OCI-LY7 (cell line): ENCODE measurements at places on chromosomes 6 and 20. TPM values are rescaled to one million over a fixed set of nuclear protein-coding genes. Genes with fewer than 3 reads are reported as not detected.

Gene LGSN
- 0.26 and 0.76 TPM in 2 replicates for total RNA-seq

Gene THBS2
- total RNA-seq = not detected in 2 replicates

Gene BPIFA1
- total RNA-seq = not detected in 2 replicates

DNA sequence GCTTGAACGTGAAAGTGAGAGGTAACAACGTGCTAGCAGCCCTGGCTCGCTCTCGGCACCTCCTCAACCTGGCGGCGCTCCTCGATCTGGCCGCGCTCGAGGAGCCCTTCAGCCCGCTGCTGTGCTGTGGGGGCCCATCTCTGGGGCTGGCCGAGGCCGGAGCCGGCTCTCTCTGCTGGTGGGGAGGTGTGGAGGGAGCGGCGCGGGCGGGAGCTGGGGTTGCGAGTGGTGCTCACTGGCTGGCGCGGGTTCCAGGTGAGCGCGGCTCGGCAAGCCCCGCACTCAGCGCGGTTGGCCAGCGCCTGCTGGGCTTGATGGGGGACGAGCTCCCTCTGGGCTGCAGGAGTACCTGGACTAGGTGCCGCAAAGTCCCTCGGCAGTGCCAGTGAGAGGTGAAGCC is 52.5 kb upstream of the RPS6KA2 start:
- DNase-seq = no peak

GRCh38 chr20:30285677-30286076 is 971.8 kb upstream of the DEFB115 start:
- DNase-seq = no peak

Gene IMPG1
- not detected in 2 replicates for total RNA-seq

GRCh38 chr6:131258816-131259476 is 123.7 kb downstream of the AKAP7 start:
- DNase-seq = no peak

DNA sequence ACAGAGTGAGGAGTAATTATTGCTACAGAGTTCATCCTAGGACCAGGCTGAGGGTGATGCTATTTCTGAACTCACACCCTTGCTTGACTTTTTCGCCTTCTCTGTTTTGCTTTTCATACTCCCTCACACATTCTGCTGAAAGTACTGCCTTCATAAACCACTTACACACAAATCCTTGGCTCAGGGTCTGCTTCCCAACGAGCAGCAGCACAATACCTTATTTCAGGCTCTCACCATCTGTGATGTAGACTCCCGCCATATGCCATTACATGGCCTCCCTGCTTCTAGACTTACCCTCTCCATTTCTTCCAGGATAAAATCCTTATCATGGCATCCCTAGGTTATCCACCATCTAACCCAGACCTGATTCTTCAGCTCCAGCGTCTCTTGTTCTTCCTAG is 321.3 kb upstream of the SPTLC3 start:
- no peak for DNase-seq

GRCh38 chr6:24825130-24825630 is 26.5 kb upstream of the ARMH2 start:
- DNase-seq = no peak

- no peak for DNase-seq
These were observed 124.0 kb downstream of the FIG4 start for GRCh38 chr6:109815054-109815453.

GRCh38 chr6:33289784-33290315 is 449 bp downstream of the PFDN6 start:
- DNase-seq = peak; percentile 21

Gene CST5
- total RNA-seq = not detected in 2 replicates

DNA sequence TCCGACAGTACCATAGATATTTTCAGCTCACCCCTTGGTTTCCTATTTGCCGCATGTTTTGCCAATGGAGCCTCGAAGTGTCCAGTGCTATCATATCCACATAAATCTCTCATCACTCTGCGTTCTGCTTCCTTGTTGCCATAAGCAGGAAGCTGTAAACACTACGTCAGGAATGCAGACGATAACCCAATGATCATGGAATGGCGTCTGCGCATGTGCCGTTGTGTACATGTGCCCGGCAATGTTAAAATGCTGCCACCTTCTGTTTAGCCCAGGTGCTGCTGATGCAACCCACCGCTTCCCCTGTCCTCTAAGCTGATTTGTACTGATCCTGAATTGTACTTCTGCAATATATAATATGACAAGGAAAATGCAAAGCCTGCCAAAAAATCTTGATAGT is 607.5 kb downstream of the HDGFL1 start:
- DNase-seq = no peak

- no peak for DNase-seq
These were observed 243.1 kb downstream of the MYLK4 start for GRCh38 chr6:2507521-2508037.

GRCh38 chr6:140845701-140846100 is 1287.0 kb upstream of the GJE1 start:
- DNase-seq = no peak

Gene GSTA3
- total RNA-seq = not detected in 2 replicates

DNA sequence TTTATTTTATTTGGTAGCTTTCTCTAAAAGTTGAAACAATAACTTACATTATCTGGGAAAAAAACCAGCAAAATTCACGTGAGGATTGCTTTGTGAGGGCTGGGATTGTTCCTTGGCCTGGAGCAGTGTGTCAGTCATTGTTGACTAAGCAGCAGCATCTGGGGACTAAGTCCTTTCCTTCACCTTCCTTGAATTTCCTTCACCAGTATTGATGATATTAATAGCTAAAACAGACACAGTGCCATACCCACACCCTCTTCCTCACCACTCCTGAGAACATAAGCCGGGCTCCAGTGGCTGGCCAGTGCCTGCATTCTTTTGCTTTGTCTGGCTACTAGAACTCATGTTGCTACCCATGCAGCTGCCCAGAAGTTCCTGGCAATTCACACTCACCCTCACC is 23.7 kb downstream of the PLCB1 start:
- no peak for DNase-seq

DNA sequence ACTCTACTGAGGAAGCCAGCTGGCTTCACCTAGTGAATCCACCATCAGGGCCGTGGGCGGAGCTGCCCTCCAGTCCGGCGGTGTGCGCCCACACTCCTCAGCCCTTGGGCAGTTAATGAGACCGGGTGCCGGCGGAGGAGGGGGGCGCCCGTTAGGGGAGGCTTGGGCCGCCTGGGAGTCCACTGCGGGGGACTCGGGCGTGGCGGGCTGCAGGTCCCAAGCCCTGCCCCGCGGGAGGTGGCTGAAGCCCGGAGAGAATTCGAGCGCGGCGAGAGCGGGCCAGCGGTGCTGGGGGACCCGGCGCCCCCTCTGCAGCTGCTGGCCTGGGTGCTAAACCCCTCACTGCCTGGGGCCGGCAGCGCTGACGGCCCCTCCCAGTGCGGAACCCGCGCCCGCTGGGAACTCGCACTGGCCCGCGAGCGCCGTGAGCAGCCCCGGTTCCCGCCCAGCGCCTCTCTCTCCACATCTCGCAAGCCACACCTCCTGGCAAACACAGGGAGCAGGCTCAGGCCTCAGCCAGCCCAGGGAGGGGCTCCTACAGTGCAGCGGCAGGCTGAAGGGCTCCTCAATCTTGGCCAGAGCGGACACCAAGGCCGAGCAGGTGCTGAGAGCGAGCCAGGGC is 38.4 kb upstream of the GCNT2 start:
- DNase-seq = no peak

GRCh38 chr6:5679691-5680090 is 327.0 kb downstream of the NRN1 start:
- no peak for DNase-seq

Gene CASS4
- 0.15 and 0.18 TPM in 2 replicates for total RNA-seq

Gene SDC4
- not detected in 2 replicates for total RNA-seq

- DNase-seq = peak; percentile 84
These were observed 151.9 kb downstream of the CD83 start for GRCh38 chr6:14269436-14269835.

Gene UBD
- not detected in 2 replicates for total RNA-seq

Gene OPN5
- total RNA-seq = not detected in 2 replicates

DNA sequence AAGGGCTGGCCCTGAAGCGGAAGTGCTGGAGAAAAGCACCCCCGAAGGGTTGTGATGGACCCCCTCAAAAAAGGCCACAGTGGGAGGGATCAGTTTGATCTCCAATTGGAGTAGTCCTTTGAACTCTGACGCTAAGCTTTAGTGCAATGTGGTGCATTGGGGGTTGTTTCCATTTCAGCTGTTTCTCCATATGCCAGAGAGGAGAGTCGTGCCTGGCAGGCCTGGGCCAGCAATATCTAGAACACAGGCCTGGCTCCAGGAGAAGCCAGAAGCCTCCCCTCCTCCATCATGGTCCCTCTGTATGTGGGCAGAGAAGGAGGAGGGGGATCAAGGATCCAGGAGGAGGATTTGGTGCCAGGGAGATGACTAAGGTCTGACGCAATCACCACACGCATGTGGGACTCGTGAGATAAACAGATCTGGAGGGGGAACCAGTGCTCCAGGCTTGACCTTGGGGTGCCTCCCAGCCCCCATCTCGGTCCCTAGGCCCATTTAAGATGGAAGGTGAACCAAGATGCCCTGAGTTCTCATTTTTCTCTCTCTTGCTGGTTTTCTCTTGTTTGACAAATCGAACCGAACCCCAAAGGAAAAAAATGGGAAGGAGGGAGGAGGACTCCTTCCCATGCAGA is 517.4 kb upstream of the JARID2 start:
- DNase-seq = peak; percentile 44

- DNase-seq = no peak
These were observed 53.1 kb downstream of the PHACTR1 start for GRCh38 chr6:12769556-12770256.
